BJ (cell line): ENCODE measurements at places on chromosomes 4 and X. TPM values are rescaled to one million over a fixed set of nuclear protein-coding genes. Genes with fewer than 3 reads are reported as not detected.

The ARR3 gene
- polyA plus RNA-seq = not detected in 2 replicates

The RGN gene
- polyA plus RNA-seq = 0.82 and 0.98 TPM in 2 replicates

The NEXMIF gene
- under 0.01 TPM in 1 of 2 replicates, not detected in the other for polyA plus RNA-seq

The ARHGEF38 gene
- not detected in 2 replicates for polyA plus RNA-seq

The CXCL1 gene
- polyA plus RNA-seq = 0.53 and 1.0 TPM in 2 replicates

The ZNF157 gene
- polyA plus RNA-seq = 0.02 TPM in 1 of 2 replicates, not detected in the other

The DCAF4L1 gene
- 0.04 TPM in 2 replicates for polyA plus RNA-seq

The SPINK2 gene
- polyA plus RNA-seq = not detected in 2 replicates

The MAGEA11 gene
- not detected in 2 replicates for polyA plus RNA-seq

The TMPRSS11A gene
- not detected in 2 replicates for polyA plus RNA-seq

The GPR119 gene
- not detected in 2 replicates for polyA plus RNA-seq

The CD40LG gene
- polyA plus RNA-seq = not detected in 2 replicates

The CSAG3 gene
- polyA plus RNA-seq = not detected in 2 replicates

The CHIC2 gene
- polyA plus RNA-seq = 15.6 and 28.2 TPM in 2 replicates

The FGFR3 gene
- 0.58 and 1.0 TPM in 2 replicates for polyA plus RNA-seq

The PF4V1 gene
- not detected in 2 replicates for polyA plus RNA-seq

The MGAT4D gene
- polyA plus RNA-seq = not detected in 2 replicates

The HELT gene
- not detected in 2 replicates for polyA plus RNA-seq

The DSPP gene
- not detected in 2 replicates for polyA plus RNA-seq

The GLRB gene
- polyA plus RNA-seq = 4.8 and 9.5 TPM in 2 replicates

The USP17L18 gene
- polyA plus RNA-seq = not detected in 2 replicates

The SPARCL1 gene
- polyA plus RNA-seq = not detected in 2 replicates

The GRK4 gene
- 1.9 and 2.1 TPM in 2 replicates for polyA plus RNA-seq

The RAB9A gene
- 9.8 and 24.0 TPM in 2 replicates for polyA plus RNA-seq

The UGT2B28 gene
- not detected in 2 replicates for polyA plus RNA-seq

The CENPI gene
- 5.4 and 8.5 TPM in 2 replicates for polyA plus RNA-seq

The TCEAL7 gene
- 5.5 and 10.2 TPM in 2 replicates for polyA plus RNA-seq

The CLDN22 gene
- 0.06 and 0.07 TPM in 2 replicates for polyA plus RNA-seq

The AMBN gene
- polyA plus RNA-seq = not detected in 2 replicates

The DUSP21 gene
- polyA plus RNA-seq = not detected in 2 replicates
